Activated naive CD4-positive, alpha-beta T cell treated with anti-CD3 and anti-CD28 coated beads for 36 hours (primary cell): ENCODE measurements at places on chromosomes 7 and 10. TPM values are rescaled to one million over a fixed set of nuclear protein-coding genes. Genes with fewer than 3 reads are reported as not detected.
A peak's percentile ranks its signal among the peaks of the same experiment; 100 is the strongest.

- H3K27me3 ChIP-seq, result no peaks in the 10 kb centered on the region
- no peaks in the 10 kb centered on the region for H3K4me1 ChIP-seq
- no peak for DNase-seq
- no peak overlapping the region for H3K4me3 ChIP-seq
- no peak overlapping the region for H3K27ac ChIP-seq
Measured at GRCh38 chr7:80770061-80770460, 131.6 kb downstream of the CD36 start.

DNA sequence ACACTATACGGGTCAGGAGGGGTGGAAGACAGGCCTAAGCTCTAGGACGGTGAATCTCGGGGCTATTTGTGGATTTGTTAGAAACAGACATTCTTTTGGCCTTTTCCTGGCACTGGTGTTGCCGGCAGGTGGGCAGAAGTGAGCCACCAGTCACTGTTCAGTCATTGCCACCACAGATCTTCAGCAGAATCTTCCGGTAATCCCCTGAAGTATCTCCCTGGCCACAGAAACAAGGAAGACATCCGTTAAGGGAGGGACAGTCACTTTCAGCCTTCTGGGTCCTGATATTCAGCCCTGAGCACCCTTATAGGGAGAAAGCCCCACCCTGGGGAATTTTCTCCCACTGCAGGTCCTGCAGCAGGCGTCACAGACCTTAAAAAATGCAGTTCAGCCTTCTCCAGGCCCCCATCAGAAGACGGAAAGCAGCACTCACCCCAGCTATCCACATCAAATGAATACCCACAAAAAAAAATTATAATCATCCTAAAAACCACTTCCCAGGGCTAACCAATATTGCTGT lies 23.2 kb downstream of the PLAC9 start:
- H3K4me1 ChIP-seq, result no peaks in the 10 kb centered on the region
- DNase-seq, result no peak
- no peaks in the 10 kb centered on the region for H3K27me3 ChIP-seq
- H3K4me3 ChIP-seq, result no peak overlapping the region
- H3K27ac ChIP-seq, result peak overlapping the region; percentile 37
- peaks cover 66% of the 10 kb centered on the region for H3K36me3 ChIP-seq

- peak overlapping the region; percentile 78 for H3K4me3 ChIP-seq
- peak; percentile 62 for DNase-seq
- H3K27me3 ChIP-seq, result no peaks in the 10 kb centered on the region
- H3K4me1 ChIP-seq, result peaks cover 57% of the 10 kb centered on the region
- H3K27ac ChIP-seq, result peak overlapping the region; percentile 68
Measured at GRCh38 chr10:15167411-15168290, 842 bp downstream of the NMT2 start.

- H3K36me3 ChIP-seq, result no peaks in the 10 kb centered on the region
- DNase-seq, result no peak
- H3K27me3 ChIP-seq, result peaks cover 10% of the 10 kb centered on the region
- no peaks in the 10 kb centered on the region for H3K4me1 ChIP-seq
- no peak overlapping the region for H3K27ac ChIP-seq
Measured at GRCh38 chr10:99279626-99280111, 44.0 kb upstream of the HPSE2 start.

DNA sequence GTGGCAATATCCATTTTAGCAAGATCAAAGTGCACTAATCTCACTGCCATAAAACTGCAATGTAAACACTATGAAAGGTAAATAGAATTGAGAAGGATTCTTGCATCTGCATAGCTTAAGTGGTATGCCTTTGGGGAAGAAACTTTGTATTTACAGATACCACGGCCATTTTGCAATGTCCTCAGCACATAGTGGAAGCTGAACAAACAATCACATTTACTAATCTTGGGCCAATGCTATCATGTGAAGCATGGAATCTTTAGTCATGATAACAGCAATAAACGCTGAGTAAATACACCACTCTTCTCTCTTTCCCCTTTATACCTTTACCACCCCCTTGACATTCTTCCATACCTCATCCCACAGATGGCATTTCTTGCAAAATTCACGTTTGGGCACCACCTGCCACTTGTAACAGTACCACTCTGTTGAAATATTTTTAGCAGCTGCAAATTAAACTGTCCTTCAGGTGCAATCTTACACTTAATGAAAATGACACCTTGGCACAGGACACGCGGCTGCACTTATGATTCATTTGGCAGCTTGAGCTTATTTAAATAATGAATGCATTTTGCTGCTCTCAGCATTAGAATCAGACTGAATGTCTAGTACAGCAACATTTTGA lies 171.8 kb downstream of the SEMA3A start:
- H3K4me3 ChIP-seq, result no peak overlapping the region
- H3K36me3 ChIP-seq, result no peaks in the 10 kb centered on the region
- no peaks in the 10 kb centered on the region for H3K4me1 ChIP-seq
- H3K27ac ChIP-seq, result no peak overlapping the region
- no peaks in the 10 kb centered on the region for H3K27me3 ChIP-seq

DNA sequence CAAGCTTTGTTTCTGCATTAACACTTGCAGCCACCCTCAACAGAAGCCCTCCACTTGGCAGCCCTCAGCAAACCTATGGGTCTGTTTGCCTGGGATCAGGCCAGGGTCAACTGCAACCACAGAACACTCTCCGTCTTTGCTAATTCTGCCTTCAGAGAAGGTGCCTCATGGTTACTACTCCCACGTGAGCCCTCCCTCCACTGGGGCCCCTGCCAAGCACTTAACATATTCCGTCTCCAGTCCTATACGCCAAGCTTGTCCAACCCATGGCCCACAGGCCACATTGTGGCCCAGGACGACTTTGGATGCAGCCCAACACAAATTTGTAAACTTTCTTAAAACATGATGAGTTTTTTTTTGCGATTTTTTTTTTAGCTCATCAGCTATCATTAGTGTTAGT lies 54.7 kb downstream of the HSPA12A start:
- no peak for DNase-seq
- H3K4me3 ChIP-seq, result no peak overlapping the region
- H3K4me1 ChIP-seq, result no peaks in the 10 kb centered on the region
- no peaks in the 10 kb centered on the region for H3K36me3 ChIP-seq
- peaks cover 46% of the 10 kb centered on the region for H3K27me3 ChIP-seq
- H3K27ac ChIP-seq, result no peak overlapping the region

- no peak overlapping the region for H3K27ac ChIP-seq
- H3K4me3 ChIP-seq, result no peak overlapping the region
- no peaks in the 10 kb centered on the region for H3K27me3 ChIP-seq
- H3K4me1 ChIP-seq, result peaks cover 38% of the 10 kb centered on the region
Measured at GRCh38 chr7:23520582-23520981, 11.2 kb downstream of the TRA2A start.

DNA sequence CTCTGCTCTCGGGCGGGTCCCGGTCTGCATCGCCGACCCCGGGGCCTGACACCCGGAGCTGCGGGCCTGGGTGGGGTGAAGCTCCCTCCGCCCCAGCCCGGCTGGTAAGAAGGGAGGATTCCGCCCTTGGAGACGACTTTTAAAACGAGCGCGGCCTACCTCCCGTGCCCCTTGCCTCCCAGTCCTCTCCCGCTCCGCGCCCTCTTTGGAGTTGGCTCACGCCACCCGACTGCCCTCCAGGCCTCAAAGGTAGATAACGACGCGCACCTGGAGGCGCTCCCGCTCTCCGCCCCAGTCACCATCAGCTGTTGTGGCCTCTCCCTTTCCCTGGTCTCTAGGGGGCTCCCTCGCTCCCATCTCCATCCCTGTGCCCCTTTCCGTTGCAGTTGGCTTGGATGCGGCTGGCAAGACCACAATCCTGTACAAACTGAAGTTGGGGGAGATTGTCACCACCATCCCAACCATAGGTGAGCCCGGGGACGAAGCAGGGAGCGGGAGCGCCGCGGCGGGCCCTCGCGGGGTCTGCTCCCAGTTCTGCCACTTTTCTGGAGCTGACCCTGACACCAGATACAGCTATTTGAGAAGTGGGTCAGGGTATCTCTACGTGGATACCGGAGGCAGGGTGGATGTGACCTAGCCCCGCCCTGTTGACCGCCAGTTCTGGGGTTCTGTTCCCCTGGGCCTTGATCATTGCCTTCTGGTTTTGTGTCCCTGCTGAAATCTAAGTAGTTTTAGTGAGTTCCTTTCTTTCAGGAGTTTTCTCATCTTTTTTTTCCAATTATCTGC lies 679 bp downstream of the ARF5 start:
- peak; percentile 52 for DNase-seq
- no peaks in the 10 kb centered on the region for H3K27me3 ChIP-seq
- H3K4me1 ChIP-seq, result peaks cover 31% of the 10 kb centered on the region
- peak overlapping the region; percentile 98 for H3K4me3 ChIP-seq

GRCh38 chr7:57424515-57425238 lies 25.3 kb upstream of the ZNF716 start:
- H3K4me1 ChIP-seq, result no peaks in the 10 kb centered on the region
- no peaks in the 10 kb centered on the region for H3K36me3 ChIP-seq
- H3K27ac ChIP-seq, result no peak overlapping the region
- DNase-seq, result no peak
- H3K4me3 ChIP-seq, result no peak overlapping the region

DNA sequence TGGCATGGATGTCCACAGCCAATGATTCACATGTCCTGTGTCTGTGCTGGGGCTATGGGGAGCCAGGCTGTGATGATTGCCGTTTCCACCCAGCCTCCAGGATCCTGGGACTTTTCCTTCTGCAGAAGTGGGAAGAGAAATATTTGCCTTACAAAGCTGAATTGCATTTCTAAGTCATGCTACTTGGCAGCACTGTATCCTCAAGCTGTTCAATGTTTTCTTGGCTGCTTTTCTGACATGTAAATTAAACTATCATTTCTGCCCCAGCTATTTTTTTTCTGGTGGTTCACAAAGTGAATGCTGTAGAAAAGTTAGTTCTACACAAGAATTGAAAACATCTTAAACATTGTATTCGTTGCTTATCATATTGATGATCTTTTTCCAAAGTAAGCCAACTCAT lies 51.9 kb upstream of the TCERG1L start:
- H3K27ac ChIP-seq, result no peak overlapping the region
- no peak for DNase-seq
- peaks cover 7% of the 10 kb centered on the region for H3K27me3 ChIP-seq
- no peaks in the 10 kb centered on the region for H3K4me1 ChIP-seq

GRCh38 chr10:95201736-95202135 lies 7.7 kb downstream of the ACSM6 start:
- no peak for DNase-seq
- no peaks in the 10 kb centered on the region for H3K4me1 ChIP-seq

DNA sequence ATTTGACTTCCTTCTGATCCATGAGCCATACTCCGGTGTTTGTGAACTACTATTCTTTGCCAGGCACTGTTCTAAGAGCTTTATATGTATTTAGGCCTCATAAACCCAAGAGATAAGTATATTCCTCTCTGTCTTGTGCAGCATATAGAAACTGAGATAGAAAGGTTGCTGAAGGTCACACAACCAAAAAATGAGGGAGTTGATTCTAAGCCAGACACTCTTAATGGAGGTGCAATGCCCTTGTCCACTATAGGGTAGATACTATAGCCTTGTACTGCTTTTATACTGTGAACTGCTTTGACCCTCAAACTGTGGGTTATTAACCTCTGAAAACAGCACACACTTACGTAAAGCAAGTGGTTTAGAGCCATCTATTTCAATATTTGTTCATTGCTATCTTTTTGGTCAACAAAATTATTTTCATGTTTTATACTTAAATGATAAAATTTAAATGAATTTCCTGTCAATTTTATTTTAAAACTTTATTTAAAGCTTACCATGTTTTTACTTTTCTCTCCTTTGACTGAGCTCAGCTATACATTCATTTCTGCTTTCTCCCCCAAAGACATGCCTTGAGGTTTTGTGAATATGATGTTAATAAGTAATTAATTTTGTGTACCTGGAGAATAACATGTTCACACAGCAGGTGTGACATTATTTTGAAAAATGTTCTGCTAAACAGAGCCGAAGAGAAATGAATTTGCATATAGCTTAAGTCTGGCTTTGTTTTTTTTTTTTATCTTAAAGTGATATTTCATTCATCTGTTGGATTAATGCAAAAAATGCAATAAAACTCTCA lies 687.3 kb downstream of the DNAJB9 start:
- H3K4me1 ChIP-seq, result no peaks in the 10 kb centered on the region
- no peak overlapping the region for H3K27ac ChIP-seq
- no peaks in the 10 kb centered on the region for H3K36me3 ChIP-seq
- DNase-seq, result no peak

GRCh38 chr7:1762238-1762945 lies 92.3 kb downstream of the ELFN1 start:
- no peak for DNase-seq
- no peaks in the 10 kb centered on the region for H3K36me3 ChIP-seq
- no peak overlapping the region for H3K4me3 ChIP-seq
- no peaks in the 10 kb centered on the region for H3K27me3 ChIP-seq
- no peak overlapping the region for H3K27ac ChIP-seq

GRCh38 chr7:35241436-35241835 lies 12.5 kb downstream of the TBX20 start:
- peaks cover 19% of the 10 kb centered on the region for H3K27me3 ChIP-seq
- H3K4me1 ChIP-seq, result no peaks in the 10 kb centered on the region
- no peak overlapping the region for H3K27ac ChIP-seq
- no peak overlapping the region for H3K4me3 ChIP-seq

GRCh38 chr10:83253011-83253671 lies 886.2 kb upstream of the GHITM start:
- no peaks in the 10 kb centered on the region for H3K4me1 ChIP-seq
- DNase-seq, result no peak
- H3K27me3 ChIP-seq, result no peaks in the 10 kb centered on the region
- H3K27ac ChIP-seq, result no peak overlapping the region

- no peaks in the 10 kb centered on the region for H3K4me1 ChIP-seq
- H3K4me3 ChIP-seq, result no peak overlapping the region
- H3K27ac ChIP-seq, result no peak overlapping the region
- DNase-seq, result no peak
- no peaks in the 10 kb centered on the region for H3K27me3 ChIP-seq
Measured at GRCh38 chr10:78420946-78421735, 387.5 kb downstream of the RPS24 start.

DNA sequence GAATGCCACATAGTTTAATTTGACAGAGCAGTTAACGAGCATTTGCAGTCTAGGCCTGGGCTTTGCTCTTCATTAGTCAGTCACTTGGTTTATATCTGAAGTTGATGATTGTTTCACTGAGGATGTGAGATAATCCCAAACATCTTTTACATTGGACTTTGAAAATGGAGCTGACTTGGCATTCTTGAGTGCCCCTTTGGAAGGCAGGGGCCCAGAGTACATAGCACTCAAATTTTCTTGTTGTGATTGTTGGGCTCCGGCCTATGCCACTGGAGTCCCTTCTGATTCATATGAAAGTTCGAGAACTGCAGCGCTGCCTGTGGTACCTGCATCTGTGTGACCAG lies 21.9 kb downstream of the DNAJB6 start:
- H3K4me1 ChIP-seq, result peaks cover 42% of the 10 kb centered on the region
- no peaks in the 10 kb centered on the region for H3K27me3 ChIP-seq
- DNase-seq, result no peak

Gene HOXA9
- not detected for total RNA-seq

Gene LIPM
- total RNA-seq, result not detected

Gene ARHGEF35
- 7.6 TPM for total RNA-seq

Gene FBXL13
- 0.54 TPM for total RNA-seq

Gene NT5C3A
- 39.5 TPM for total RNA-seq

Gene MARVELD1
- total RNA-seq, result 2.7 TPM

Gene HOXA6
- not detected for total RNA-seq

Gene ZNF503
- 0.07 TPM for total RNA-seq
